ENCODE measurements at places on chromosomes 13 and 19.

GRCh38 chr13:35500144-35500543 lies 23.7 kb upstream of the MAB21L1 start:
- DNase-seq: no peak

GRCh38 chr13:91146601-91147000 lies 200.9 kb upstream of the MIR17HG start:
- DNase-seq: no peak

- no peak for DNase-seq
These were observed 276.4 kb downstream of the KLF5 start for GRCh38 chr13:73335210-73335609.

DNA sequence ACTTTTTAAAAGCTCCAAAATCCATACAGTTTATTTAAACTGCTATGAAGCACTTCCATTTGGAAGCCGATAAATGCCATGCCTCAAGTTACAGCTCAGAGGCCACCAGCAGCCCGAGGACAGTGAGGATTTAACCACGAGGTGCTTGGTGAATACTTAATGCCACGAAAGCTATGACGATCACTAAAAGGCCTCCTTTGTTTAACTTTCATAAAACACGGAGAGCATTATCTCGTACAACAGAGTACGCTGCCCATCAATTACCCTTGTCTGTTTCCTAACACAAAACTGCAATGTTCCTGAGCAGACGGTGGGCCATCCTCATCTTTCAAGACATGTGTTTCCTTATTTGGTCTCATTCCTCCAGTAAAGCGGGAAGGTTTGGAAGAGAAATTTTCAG lies 58.4 kb downstream of the PEPD start:
- DNase-seq: no peak

DNA sequence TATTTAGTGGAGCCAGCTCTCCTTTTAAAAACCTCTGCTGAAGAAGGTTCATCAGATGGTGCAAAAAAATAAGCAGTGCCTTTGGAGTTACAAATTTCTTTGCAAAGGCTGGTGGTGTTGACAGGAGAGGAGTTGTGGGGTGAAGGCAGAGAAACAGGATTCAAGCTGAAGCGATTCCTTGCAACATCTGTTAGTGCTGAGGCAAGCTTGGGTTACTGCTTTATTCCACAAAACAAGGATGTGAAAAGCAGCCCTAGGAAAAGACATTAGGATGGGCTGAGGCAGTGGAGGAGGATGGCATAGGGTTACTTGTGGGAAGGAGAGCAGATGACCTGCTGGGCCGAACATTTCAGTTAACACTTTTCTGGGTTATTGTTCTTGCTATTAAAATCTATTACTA lies 390.7 kb downstream of the DLEU7 start:
- DNase-seq: no peak

GRCh38 chr13:60146471-60146870 lies 17.3 kb downstream of the DIAPH3 start:
- no peak for DNase-seq

DNA sequence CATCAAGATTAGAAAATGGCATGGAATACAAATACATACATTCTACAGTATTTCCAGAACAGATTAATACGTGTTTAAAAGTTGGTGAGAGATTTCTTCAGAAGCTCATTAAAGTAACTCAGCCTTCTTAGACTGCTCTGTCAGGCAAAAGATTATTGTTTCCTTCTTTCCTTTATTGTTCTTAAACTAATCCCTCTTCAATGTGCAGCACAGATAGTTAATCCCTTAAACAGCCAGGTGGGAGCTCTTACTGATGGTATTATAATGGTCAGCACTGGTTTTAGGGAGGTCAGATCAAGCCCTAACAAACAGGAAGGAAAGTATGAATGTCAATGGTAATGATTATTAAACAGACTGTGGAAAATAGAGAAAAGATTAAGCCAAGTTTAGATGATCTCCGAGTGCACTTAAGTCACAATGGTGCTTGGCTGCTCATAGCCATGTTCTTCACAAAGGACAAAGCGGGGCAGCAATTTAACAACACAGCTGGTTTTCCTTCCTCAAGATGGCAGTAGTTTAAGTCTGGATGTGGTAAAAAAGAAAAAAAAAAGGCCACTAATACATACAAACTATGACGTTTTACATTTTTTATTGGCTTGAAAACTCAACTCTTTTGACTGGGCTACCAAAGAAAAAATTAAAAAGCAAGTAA lies 992.6 kb downstream of the PCDH9 start:
- no peak for DNase-seq

DNA sequence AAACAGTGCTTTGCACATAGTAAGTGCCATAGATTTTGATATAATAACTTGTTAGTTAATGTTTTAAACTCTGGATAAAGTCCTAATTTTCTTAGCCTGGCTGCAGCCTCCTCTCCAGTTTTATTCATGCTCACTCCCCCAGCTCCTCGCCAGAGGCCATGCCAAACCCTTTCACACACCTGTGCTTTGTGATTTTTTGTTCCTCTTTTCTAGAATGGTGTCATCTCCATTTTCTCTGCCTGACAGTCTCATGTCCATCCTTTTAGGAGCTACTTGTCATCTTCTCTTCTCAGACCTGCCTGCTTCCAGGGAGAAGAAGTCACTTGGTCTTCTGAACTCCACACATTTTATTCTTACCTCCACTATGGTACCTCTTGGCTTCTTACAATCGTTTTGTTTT lies 55.8 kb upstream of the SPATA13 start:
- DNase-seq: no peak

Measured in activated CD8-positive, alpha-beta memory T cell treated with anti-CD3 and anti-CD28 coated beads, Interleukin-2, amount 50 U/mL, for 4 hours (primary cell).